ENCODE measurements at places on chromosomes 4 and X.

DNA sequence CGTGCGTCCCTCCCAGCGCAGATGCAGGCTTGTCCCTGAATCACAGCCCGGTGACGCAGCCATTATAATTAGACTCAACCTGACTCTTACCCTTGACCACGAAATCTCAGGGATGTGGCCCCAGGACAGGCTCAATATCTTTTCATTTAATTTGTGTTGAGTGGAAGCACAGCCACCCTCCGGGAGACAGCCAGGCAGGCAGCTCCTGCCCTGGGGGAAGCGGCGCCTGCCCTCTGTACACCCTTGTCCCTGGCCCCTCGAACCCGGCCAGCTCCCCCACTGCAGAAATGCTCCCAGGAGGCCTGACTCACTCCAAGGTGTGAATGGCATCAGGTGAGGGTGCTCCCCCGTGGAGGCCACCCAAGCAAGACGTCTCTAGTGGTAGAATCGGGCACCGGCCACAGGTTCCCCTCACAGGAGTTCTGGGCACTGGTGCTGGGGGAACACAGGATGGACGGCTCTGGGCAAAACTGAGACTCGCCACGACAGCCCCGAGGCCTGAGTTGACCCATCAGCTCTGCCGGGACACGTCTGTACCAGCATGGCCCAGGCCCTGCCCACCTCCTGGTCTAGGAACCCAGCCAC lies 2.7 kb downstream of the CPLX1 start:
- no peak for DNase-seq

GRCh38 chr4:1834047-1834775 lies 21.7 kb downstream of the LETM1 start:
- no peak for DNase-seq

DNA sequence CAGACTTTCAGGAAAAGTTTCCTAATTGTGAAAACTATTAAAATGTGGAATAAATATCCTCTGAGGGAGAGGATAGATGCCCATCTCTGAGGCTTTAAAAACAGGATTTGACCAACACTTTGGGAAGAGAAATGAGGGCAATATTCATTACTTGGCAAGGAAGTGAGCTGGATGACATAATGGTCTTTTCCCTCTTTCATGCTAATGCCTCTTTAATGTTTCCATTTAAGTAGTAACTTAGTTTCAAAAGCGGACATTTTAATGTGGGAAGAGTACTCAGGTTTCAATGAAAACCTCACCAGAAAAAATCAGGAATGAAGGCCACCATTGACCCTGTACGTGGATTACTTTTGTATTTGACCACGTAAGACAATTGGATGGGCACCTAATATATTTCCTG lies 503.3 kb downstream of the ANKRD50 start:
- DNase-seq: no peak

GRCh38 chr4:66032571-66032970 lies 362.3 kb upstream of the EPHA5 start:
- DNase-seq: no peak

DNA sequence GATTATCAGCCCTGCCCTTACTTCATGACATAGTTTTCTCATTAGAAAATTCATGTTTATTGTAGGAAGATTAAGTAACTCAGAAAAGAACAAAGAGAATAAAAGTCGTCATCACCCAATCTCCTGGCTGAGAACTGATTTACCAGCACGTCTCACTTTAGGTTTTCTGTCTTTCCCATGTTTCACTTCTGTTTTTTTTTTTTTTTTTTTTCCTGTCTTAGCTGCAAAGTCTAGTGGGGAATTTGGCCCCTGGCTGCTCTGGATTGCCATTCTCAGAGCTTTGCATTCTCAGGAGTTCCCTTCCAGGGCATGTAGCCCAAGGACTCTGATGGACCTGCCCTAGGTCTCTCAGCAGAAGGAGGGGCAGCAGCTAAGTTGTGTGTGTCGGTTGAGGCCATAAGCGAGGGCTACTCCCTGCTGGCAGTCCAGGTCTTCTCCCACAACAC lies 57.8 kb downstream of the TMEM131L start:
- no peak for DNase-seq

- no peak for DNase-seq
Observed at GRCh38 chr4:38785041-38785790, 2.4 kb upstream of the TLR10 start.

DNA sequence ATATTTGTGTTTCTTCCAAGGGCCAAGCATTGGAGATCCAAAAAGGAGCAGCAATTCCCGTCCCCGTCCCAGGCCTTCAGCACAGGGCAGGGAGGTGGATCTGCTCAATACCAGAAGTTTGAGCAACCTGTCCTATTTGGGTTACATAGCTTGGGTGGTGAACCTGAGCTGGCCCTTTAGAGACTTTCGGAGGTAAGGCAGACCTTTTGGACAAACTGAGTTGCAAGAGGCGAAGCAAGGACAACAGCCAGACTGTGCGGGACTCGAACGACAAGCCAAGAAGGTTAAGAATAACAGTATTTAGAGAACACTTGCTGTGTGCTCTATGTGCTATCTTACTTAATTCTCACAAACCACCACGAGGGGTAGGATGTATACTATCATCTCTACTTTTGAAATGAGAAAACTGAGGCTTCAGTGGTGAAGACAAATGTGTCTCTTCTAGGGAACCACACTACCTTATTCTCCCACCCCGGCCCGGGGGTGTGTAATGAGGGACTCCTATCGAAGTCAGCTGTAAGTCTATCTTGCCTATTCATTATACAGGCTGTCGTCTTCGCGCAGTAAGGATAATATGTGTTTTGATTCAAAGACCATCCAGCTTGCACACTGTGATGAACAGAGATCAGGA lies 1.3 kb downstream of the NOP14 start:
- DNase-seq: peak; percentile 36

DNA sequence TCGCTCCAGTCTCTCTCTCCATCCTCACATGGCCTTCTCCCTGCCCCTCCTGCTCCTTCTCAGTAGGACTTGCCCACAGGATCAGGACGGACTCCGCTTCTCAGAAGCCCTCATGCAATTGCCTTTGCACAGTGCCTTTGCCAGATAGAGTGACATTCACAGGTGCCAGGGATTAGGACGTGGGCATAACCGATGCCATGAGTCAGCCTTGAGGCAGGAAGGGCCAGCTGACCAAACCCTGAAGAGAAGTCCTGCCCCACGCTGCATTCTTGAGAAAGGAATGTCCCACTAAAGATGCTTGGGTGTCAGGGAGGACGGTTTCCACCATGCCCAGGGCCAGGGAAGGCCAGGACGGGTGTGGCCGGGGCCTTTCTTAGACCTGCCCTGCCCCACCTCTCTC lies 6.6 kb upstream of the GRPEL1 start:
- DNase-seq: no peak

DNA sequence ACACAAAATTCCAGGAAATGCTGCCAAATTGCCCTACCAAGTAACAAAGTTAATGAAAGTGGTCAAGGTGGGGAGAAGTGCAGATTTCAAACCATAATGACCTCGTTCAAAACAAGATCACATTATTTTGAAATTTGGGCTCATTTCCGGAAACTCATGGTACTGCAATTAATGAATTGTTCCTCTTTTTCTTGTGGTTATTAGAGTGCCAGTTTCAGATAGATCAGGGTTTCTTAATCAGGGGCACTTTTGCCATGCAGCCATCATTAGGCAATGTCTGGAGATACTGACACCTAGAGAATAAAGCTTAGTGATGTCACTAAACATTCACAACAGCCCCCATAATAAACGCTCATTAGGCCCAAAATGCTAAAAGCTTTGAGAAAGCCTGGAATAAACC lies 381.5 kb upstream of the GALNT7 start:
- DNase-seq: no peak
